ENCODE measurements at places on chromosomes 12 and 14.

DNA sequence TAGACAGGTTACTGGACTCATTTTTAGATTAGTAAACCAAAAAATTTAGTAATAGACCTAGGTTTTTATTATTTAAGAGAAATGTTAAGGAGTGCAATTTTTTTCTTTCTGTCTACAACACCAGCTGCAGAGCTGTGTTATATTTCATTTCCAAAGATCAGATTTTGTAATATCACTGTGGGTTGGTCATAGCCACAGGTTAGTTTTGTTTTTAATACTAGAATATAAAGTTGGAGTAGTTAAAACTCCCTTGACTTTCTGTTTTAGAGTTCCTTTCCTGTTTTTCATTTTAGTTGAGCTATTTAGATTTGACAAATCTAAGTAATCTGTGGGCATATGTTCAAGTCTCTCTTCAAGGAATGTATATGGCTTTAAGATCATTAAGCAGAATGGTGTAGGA is 30.7 kb upstream of the GARIN2 start:
- no peak for DNase-seq

- DNase-seq: no peak
These were observed 28.6 kb downstream of the MAX start for GRCh38 chr14:65073605-65074201.

GRCh38 chr14:26791117-26791806 is 193.4 kb upstream of the NOVA1 start:
- no peak for DNase-seq

GRCh38 chr12:100857971-100858370 is 63.4 kb downstream of the ANO4 start:
- no peak for DNase-seq

DNA sequence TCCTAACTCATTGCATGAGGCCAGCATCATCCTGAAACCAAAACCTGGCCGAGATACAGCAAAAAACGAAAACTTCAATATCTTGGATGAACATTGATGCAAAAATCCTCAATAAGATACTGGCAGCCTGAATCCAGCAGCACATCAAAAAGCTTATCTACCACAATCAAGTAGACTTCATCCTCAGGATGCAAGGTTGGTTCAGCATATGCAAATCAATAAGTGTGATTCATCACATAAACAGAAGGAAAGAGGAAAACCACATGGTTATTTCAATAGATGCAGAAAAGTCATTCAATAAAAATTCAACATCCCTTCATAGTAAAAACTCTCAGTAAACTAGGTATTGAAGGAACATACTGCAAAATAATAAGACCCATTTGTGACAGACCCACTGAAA is 56.5 kb upstream of the PPFIA2 start:
- no peak for DNase-seq

DNA sequence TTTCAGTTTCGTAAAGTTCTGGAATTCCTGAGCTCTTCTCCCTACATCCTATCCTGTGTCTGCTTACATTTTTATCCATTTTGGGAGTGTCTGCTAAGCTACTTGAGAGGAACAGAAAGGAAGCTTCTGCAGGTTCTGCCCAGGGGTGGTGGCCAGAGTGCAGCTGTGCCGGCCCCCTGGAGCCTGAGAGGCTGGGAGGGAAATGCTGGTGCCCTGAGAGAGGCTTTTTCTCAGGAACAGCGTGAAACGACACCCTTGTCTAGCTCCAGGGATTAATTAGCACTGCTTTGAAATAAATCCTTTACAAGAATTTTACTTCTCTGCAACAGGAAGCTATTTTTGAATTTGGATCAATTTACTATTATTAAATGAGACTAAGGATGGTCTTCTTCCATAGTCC is 165.4 kb downstream of the SLC15A5 start:
- DNase-seq: no peak

DNA sequence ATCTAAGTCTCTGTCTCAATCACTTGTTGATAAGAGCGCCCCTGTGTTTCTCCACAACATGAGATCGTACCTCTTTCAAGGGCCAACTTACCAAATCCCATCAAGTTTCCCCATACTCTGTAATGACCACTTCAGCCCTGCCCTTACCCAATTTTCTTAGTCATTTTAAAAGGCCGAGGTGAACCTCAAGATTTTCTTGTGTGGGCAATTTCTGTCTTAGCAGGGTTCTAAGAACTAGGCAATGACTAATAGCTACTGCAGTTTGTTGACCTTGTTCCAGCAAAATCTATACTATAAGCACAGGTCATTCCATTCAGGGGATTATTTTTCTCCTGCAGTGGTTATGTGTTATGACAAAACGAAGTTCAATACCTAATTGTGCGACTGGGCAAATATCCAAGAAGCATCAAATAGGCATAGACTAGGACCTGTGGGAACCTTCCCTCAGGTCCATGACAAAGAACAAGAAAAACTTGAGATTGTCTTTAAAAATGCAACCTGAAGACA is 359.8 kb downstream of the PCNX1 start:
- no peak for DNase-seq

DNA sequence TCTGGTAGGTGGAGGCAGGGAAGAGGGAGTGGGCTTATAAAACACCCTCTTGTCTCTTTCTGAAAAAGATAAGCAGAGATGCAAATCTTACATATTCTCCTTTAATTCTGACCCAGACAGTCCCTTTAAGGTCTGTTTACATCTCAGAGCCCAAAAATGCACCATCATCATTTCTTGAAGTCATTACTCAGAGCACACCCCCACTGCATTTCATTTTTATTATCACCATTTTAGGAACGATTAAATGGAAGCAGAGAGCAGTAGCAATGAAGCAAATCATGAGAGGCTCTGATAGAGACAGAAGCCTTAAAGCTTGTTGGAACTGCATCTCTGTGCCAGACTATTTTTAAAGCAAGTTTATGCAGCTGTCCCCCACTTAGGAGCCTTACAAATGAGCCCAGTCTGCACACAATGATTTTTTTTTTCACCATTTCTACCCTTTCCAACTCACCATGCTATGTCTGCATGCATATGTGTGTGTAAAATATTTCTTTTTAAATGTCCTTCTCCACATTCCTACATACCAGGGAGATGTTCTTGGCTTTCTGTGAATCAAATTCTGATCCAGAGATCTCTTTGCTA is 311.0 kb downstream of the GRIN2B start:
- DNase-seq: no peak
